ENCODE measurements at places on chromosomes 2 and 18.

GRCh38 chr2:64455545-64455944 is 1.6 kb downstream of the LGALSL start:
- DNase-seq = no peak

- DNase-seq = no peak
Measured at GRCh38 chr2:148593421-148593820, 51.1 kb upstream of the EPC2 start.

DNA sequence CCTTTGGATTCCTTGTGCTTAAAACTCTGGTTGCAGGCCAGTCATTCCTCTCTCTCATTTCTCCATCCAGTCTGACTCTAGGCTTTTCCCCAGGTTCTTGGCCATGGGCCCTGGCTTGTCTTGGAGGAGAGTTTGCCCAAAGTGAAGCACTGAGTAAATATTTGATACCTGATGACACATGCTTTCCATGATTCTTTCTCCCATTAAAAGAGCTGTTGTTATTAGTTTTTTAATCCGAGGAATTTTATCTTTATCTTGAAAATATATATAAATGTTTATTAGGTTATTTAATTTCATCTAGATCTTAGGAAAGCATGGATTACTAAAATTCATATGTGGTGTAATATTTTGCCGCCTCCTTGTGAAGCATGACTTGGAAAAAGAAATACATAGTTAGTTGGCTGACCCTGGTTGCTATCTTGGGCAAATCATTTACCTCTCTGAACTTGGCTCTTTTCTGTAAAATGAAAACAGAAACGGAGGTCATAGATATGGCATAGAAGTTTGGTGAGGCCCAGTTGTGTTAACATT is 650.1 kb downstream of the SLC4A3 start:
- peak; percentile 64 for DNase-seq

DNA sequence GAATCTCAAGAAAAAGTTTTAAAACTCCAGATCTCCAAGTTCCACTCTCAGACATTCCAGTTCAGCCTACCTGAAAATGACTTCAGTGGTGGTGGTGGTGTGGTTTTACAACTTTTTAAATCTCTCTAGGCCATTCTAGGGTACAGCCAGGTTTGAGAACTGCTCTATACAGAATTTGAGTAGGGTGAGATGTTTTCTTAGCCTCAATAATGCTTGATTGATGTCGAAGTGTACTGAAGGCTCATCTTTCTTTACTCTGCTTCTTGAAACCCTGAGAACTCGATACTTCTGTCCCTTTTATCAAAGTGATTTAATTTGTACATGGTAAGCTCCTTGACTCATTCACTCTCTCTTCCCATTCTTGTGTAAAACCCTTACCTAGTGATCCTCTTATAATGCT is 143.8 kb downstream of the FAM124B start:
- DNase-seq = no peak

DNA sequence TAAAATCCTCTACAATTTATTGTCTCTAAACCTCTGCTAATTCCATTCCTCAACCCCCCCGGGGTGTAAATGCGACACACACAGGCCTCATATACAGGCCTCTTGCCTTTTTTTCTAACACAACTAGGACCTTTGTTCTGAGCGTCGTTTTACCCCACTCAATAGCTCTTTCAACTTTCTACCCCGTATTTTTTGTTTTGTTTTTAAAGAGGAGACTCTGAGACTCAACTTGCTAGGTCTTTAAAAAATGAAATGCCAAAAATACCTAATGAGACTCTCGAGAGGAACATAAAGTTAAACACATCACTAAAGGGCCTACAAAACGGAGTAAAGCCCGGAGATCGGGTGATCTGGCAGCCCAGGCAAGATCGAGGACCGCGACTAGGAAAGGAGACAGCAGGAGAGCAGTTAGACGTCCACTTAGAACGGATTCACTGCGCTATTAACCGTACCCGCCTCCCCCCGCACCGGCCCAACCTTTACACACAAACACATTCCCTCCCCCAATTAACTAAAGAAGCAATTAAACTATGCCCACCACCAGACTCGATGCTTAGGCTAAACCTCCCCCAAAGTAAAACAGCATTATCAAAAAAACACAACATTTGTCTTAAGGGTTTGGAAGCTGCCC is 1.7 kb downstream of the TRIP12 start:
- no peak for DNase-seq

GRCh38 chr2:70035344-70035844 is 51.9 kb upstream of the PCBP1 start:
- no peak for DNase-seq

- DNase-seq = peak; percentile 99
Measured at GRCh38 chr18:38940863-38941531, 1375.4 kb upstream of the CELF4 start.

DNA sequence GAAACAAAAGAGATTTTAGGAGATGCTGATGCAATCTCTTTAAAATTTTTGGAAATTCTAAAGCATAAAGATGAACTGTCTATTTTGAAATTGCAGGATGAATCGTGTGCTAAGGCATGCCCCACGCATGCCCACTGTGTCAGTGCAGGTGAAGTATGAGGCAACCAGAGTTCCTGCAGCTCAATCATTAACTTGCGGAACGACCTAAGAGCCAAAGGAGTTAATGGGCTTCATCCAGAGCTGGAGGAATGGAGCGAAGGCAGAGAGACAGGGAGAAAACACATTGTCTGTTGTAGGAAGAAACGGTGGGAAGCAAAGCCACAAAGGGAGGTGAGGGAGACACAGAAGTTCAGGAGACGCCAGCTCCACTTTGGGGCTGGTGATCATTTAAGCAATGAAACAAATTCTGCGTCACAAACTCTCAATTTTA is 265.2 kb downstream of the CCDC85A start:
- no peak for DNase-seq

DNA sequence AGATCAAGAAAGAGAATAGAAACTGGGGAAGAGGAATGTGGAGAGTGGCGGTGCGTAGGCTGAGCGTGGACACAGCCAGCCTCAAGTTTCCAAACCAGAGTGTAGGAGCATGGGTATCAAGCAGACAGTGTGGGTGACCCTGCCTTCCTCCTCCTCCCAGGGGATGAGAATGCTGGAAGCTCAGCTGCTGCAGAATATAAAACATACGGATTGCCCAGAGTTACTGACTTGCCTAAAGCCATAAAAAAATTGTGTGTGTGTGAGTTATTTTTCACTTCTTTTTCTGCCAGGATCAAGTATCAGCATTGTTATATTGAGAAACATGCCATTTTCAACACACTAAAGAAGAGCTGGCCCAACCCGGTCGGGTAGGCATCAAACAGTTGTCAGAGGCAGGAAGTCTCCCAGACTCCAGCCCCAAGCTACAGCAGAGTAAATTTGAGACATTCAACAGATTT is 333.3 kb upstream of the ACVR2A start:
- DNase-seq = no peak

DNA sequence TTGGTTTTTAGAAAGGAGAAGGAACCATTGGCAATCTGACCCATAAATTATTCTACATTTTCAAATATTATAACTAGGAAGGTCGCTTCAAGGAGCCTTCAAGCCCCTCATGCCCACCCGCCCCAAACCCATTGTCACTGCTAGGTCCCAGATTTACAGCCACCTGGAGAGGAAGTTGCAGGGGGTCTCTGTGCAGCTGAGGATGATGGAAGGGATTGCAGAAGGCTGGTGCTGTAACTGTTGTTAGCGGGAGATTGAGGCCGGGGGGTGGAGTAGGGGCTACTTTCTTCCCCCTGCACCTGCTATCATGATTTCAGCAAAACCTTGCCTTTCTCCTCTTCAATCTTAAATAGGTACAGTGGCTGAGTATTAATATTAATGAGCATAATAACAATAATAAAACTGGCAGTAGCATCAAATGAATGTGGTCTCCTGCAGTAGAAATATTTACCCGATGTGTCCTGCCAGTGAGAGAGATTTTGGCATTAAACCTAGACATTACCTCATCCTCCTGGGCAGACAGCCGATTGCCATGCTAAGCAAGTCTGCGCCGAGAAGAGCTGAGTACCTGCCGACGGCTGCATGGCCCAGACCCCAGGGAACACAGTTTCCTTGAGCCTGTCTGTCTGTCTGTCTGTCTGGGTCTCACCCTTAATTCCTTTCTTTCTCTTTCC is 225.4 kb downstream of the FAM210A start:
- DNase-seq = peak; percentile 34

GRCh38 chr2:233473386-233473791 is 93.2 kb downstream of the USP40 start:
- DNase-seq = no peak

- no peak for DNase-seq
Measured at GRCh38 chr2:218060118-218060517, 8.9 kb upstream of the RUFY4 start.

DNA sequence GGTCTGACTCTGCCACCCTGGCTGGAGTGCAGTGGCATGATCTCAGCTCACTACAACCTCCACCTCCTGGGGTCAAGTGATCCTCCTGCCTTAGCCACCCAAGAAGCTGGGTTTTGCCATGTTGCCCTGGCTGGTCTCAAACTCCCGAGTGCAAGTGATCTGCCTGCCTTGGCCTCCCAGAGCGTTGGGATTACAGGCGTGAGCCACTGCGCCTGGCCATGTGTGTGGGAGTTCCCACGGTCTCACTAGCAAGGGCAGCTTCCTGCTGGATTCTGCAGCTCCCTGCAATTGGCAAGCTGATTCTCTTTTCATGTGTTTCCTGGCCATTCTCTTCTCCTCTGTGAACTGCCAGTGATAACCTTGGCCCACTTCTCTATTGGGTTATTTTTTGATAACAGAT is 84.0 kb downstream of the USP40 start:
- DNase-seq = no peak

- no peak for DNase-seq
Measured at GRCh38 chr2:29011418-29012060, 30.4 kb downstream of the TOGARAM2 start.
